ENCODE measurements at places on chromosomes 3 and 15.
A peak's percentile ranks its signal among the peaks of the same experiment; 100 is the strongest.

- no peak for DNase-seq
Observed at GRCh38 chr3:4517643-4518311, 24.6 kb downstream of the ITPR1 start.

DNA sequence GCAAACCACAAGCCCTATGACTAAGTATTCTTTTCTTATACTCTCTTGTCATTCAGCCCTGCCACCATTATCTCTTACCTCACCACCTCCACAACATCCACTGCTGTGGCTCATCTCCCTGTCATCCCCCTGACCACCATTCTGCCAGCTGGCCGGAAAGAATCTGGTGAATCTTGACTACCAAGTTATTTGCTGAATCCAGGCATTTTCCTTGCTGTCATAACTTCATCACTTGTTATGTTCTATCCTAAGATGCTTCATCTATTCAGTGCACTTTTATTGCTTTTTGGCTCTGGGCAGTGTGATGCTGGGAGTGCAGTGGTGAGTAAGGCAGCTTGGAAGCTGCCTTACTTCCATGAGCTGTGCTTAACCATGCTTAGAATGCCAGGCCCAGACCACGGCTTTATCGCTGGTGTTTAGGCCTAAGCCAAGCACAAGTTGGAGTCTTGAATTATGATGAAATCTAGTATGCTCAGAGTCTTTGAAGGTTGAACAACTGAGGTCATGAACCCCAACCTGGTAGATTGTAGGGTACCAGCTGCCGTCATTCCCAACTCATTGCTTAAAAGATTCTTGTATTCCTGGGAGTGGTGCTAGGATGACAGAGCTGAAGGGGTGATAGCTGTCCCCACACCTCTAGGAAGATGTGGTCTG is 27.0 kb upstream of the APH1B start:
- DNase-seq: peak; percentile 100

- no peak for DNase-seq
Observed at GRCh38 chr15:101498717-101499480, 9.4 kb upstream of the PCSK6 start.

- peak; percentile 26 for DNase-seq
Observed at GRCh38 chr15:85563328-85563727, 182.9 kb downstream of the AKAP13 start.

GRCh38 chr15:97077975-97078374 is 747.5 kb downstream of the NR2F2 start:
- no peak for DNase-seq

All from fibroblast of skin of right biceps (primary cell).